ENCODE measurements at places on chromosomes 13 and 19.

DNA sequence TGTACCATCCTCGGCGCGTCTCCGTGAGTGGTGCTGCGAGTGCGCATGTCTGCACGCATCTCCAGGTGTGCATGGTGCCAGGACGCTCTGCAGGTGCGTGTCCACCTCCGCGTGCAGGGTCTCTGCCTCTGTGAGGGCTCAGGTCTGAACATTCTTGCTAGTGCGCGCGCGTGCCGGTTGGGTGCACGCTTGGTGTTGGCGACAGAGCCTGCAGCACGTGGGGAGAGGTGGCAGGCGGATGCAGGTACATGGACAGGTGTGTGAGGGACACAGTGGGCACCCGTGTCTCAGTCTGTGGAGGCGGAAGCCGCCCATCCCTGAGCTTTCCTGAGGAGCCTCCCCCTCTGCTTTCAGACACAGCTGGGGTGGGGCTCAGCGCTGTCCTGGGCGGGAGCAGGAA, 4.9 kb upstream of the OR10H2 start:
- no peak for DNase-seq

DNA sequence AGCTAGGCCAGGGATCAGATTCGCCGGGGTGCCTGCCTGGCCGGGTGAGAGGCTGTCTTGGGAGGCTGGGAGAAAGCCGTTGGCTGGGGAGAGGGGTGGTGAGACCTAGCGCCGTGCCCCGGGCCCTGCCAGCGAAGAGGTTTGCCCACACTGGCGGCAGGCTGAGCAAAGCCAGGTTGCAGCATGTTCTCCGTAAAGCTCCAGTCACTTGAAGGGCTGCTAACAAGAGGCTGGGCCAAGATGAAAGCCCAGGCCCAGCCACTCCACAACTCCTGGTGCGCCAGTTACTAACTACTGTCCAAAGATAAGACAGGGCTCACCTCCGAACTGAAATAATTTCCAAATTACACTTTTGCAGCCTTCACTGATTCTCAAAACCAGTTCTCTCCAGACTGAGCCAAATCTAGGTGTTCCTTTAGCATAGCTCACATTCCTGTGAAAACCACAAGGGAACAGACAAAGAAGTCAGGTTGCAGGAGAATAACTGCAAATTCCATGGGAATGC, 16.3 kb downstream of the ELAVL1 start:
- DNase-seq, result no peak

DNA sequence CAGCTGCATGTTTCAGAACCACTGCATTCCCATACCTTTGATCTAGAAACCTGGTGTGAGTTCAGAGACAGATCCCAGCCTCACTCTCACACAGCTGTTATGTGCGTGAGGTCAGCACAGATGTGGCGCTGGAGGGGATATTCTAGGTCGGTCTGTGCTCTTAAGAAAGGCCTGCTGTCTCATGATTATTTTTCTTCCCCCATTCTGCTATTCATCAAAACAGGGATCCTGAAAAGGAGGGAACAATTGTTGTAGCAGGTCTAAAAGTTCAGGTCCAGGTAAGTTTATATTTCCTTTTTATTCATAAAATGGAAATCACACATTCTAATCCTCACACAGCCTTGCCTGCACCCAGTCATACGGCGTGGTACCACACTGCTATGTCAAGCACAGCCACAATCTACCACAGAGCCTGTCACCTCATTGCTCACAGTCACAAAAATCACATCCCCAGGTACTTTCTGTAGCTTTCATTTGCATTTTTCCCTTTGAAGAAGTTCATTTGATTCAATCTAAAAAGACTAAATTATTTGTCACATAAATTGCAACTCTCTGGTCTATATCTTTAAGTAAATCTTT, 867 bp downstream of the ZNF546 start:
- DNase-seq, result no peak

DNA sequence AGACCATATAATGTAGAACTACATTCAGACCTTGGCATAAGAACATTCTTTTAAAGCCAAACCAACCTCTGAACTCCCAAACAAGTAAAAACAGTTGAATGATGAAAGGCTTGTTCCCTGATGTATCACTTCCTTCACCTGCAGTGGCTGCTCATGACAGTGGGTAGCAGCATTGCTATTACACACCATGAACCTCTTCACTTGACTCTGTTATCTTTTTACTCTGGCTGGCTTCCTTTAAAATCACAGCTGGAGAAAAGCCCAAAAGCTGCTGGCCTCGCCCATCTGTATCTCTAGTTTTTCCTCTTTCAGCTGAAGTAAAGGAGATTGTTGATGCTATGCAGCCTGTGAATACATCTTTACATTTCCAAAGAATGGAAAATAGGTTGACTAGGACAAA, 22.6 kb downstream of the THSD1 start:
- DNase-seq, result no peak

DNA sequence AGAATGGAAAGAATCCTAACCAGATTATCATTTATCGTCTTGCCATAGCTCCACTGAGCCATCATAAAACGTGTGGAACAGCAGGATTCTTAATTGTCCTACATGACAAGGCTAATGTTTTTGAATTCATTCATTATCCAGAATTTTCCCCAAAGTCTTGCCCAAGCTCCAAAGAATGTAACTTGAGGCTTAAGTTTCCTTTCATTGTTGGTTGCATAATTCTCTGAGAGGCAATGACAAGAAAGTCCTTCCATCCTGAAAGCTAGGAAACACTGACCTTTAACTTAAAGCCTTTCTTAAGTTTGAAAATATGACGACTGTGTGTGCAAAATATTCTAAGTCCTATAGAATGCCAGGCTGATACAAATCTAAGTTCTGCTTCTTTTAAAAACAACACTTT, 546.1 kb downstream of the SUCLA2 start:
- DNase-seq, result no peak

GRCh38 chr13:111620166-111620565, 299.7 kb downstream of the TEX29 start:
- DNase-seq, result no peak

GRCh38 chr13:113383089-113383488, 19.2 kb upstream of the GRTP1 start:
- DNase-seq, result no peak

DNA sequence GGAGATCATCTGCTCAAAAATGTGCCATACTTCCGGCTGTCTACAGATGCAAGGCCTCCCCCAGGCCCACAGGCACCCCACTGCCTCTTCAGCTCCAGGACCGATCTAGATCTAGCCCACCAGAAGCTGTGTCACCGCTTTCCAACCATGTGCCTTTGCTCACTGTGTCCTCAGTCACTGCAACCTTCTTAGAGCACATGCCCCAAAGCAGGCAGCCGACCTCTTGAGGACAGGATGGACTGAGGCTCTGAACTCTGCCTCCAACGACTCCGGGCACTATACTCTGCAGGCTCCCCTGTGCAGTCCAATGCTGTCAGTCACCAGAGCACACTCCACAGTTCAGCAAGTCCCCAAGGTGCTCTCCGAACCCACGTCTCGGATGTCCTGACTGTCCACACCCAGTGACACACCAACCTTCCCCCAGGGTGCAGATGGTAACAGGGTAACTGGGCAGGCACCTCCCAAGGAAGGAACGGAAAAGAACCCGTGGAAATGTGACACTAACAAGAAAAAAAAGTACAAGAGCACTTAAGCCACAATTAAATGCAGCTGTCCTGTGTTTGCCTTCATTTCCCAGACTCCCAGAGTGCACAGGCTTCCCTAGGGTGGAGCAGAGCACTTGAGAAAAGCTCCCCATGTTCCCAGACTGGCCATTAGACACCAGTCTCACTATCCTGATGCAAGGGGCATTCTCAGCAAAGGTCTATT, 4.8 kb downstream of the STK24 start:
- no peak for DNase-seq

GRCh38 chr13:41418027-41418426, 39.3 kb upstream of the RGCC start:
- no peak for DNase-seq

GRCh38 chr13:24694907-24695306, 14.7 kb downstream of the ATP12A start:
- DNase-seq, result no peak

DNA sequence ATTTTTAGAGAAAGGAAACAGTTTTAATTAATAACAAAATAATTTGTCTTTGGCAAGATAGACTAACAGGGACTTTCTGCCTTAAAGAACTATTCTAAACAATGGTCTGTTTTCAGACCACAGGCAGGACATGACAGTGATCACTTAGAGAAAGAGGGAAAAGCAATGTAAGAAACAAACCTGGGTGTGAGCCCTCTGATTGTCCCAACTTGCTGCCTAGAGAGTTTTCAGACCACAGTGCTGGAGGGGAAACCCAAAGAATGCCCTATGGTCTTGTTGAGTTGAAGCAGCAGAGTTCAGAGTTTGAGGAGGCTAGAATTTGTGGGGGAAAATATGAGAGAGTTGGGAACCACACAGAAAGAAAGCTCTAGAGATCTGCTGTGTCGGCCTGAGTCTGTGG, 38.1 kb downstream of the DGKH start:
- DNase-seq, result no peak

- DNase-seq, result no peak
Measured at GRCh38 chr19:28859811-28860210, 353.1 kb downstream of the UQCRFS1 start.

DNA sequence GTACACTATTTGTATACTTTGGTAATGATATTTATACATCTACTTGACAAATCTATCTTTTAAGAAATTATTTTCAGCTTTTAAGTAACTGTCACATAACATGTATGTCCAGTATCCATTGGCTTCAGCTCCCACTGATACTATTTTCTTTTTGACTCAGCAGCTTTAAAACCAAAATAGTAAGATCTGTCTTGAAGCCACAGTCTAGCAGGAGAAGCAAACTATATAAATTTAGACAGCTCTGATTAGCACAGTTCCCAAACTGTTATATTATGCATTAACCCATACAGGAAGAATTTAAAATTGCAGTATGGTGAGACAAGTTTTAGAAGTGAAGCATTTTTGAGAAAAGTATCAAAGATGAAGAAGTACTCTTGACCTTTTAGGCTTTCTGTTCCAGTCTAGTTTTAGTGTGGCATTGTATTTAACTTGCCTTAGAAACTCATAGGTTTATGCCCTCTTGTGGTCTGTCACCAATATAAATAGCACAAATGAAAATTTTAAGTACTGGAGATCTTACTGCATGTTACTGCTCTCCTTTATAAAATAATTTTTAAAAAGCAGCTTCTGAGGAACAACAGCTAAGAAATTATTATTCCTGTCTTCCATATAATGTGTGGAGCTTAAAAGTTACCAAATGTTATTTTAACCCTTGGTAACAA, 24.7 kb downstream of the URI1 start:
- DNase-seq, result no peak

GRCh38 chr19:45592366-45592765, 7.8 kb upstream of the OPA3 start:
- no peak for DNase-seq

GRCh38 chr19:34662919-34663318, 14.0 kb downstream of the SCGB2B2 start:
- no peak for DNase-seq

DNA sequence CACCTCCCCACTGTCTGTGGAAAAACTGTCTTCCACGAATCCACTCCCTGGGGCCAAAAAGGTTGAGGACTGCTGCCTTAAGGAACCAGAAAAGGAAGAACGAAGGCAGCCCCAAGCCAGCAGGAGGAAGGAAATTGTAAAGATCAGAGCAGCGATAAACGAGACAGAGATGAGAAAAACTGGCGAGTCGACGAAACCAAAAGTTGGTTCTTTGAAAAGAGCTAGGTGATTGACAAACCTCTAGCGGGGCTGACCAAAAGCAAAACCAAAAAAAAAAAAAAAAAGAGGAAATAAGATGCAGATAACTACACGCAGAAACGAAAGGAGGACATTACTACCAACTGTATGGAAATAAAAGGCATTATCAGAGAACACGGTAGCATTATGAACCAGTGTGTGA, 76.9 kb downstream of the GADD45B start:
- no peak for DNase-seq

DNA sequence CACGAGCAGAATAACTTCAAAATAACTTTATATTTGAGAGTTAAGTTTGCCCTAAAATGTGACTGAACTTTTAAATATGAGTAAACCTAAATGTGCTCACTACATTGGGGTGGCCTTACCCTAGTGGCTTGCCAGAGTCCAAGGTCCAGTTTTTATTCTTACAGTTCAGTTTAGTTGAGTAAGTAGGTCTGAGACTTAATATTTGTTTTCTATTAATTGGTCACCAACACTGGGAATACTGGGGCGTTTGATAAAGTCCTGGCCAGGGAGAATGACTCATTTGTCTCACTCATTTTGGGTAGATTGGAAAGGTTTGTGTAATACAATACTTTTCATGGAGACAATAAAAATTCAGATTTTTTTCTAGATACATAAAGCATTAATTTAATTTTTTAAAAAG, 127.8 kb upstream of the SPATA13 start:
- DNase-seq, result no peak

DNA sequence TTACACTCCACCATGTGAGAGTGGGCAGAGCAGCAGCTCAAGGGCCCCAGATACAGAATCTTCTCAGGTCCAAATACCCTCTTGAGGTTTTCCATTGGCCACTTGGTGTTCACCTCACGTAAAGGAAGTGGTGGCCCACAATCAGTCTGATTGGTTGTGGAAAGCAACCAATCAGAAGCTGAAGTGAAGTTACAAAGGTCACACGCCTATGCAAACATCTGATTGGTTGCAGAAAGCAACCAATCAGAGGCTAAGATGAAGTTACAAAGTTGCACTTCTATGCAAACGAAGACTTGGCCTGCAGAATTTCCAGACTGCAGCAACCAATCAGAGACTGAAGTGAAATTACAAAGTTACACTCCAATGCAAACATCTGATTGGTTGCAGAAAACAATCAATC, 14.3 kb upstream of the TM9SF2 start:
- DNase-seq, result no peak

- DNase-seq, result no peak
Measured at GRCh38 chr13:45222919-45223318, 22.1 kb upstream of the KCTD4 start.

GRCh38 chr19:4606921-4607678, 32.2 kb upstream of the TNFAIP8L1 start:
- peak; percentile 56 for DNase-seq

- DNase-seq, result no peak
Measured at GRCh38 chr13:64540976-64541375, 2689.2 kb downstream of the PCDH9 start.

GRCh38 chr19:2992958-2993357, 15.6 kb downstream of the TLE6 start:
- no peak for DNase-seq

- no peak for DNase-seq
Measured at GRCh38 chr19:41624515-41624914, 2.4 kb downstream of the CEACAM4 start.

DNA sequence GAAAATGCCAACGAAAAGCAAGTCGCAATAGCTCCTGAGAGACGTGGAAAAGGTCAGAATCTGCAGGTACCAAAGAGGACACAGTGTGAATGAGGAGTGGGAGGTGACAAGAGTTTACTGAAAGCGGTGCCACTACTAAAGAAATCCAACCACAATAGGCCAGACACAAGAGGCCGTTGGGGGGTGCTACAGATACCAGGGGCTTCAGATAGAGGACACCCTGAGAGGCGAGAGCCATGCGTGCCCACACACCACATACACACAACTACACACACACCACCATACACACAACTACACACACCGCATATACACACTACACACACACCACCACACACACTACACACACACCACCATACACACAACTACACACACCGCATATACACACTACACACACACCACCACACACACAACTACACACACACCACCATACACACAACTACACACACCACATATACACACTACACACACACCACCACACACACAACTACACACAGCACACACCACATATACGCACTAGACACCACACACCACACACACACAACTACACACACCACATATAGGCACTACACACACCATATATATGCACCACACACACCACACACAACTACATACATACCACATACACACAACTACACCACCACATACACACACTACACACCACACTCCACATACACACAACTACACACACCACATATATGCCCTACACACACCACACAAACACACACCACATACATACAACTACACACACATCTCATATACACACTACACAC, 28.5 kb downstream of the CRYL1 start:
- no peak for DNase-seq
